D341Med (cell line): ENCODE measurements at places on chromosomes 2 and 18.

DNA sequence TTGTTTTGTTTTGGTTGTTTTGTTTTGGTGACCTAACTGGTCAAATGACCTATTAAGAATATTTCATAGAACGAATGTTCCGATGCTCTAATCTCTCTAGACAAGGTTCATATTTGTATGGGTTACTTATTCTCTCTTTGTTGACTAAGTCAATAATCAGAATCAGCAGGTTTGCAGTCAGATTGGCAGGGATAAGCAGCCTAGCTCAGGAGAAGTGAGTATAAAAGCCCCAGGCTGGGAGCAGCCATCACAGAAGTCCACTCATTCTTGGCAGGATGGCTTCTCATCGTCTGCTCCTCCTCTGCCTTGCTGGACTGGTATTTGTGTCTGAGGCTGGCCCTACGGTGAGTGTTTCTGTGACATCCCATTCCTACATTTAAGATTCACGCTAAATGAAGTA is at the start of gene TTR:
Gene TTR (plus strand): TSS at position 250 of the 400 bp plus-strand sequence. CDS start 26 bp downstream, at position 276.
- DNase-seq = no peak

DNA sequence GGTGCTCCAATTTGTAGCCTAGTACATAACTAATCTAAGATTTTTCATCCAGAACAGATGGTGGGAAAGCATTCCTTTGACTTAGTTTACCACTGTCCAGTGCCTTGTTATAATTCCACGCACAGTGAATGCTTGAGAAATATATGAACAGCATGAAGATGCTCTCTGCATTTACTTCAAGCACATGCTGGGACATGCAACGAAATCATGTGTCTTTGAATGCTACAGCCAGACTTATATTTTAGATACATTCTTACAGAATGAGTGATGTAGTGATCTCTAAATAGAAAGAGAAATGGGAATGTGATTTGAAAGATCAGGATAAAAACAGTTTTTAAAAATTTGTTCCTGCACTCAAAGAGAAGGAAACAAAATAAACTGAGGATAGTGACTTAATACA is 398.3 kb downstream of the FBXO15 start:
- no peak for DNase-seq

DNA sequence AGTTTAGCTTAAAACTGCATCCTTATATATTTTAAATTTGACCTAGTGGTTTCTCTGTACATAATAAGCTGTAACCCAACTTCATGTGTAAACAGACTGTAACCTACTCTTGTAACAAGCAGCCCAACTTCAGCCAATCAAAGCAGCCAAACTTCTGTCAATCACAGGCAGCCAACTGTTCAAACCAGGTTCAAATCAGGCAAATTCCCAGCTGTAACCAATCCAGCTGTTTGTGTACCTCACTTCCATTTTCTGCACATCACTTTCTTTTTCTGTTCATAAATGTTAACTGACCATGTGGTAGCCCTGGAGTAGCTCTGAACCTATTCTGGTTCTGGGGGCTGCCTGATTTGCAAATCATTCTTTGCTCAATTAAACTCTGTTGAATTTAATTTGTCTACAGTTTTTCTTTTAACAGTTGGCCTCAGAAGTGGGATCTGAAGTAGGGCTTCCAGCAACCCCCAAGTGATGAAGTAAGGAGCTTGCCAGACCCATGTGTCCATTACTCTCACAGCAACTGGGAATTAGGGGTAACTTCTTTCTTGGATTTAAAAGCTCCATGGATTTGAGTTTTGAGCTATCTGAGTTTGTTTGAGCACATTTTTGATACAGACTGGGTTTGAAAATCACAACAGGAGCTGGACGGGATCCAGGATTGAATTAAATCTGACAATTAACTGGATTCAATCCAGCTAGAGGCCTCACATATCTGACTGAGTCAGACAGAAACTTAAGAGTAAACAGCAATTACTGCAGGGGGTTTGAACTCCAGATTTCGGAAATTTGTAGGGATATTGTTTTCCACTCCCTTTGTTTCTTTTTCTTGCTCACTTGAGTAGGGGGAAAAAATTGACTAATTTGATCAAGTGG is 1569.7 kb upstream of the SLC39A10 start:
- DNase-seq = no peak

DNA sequence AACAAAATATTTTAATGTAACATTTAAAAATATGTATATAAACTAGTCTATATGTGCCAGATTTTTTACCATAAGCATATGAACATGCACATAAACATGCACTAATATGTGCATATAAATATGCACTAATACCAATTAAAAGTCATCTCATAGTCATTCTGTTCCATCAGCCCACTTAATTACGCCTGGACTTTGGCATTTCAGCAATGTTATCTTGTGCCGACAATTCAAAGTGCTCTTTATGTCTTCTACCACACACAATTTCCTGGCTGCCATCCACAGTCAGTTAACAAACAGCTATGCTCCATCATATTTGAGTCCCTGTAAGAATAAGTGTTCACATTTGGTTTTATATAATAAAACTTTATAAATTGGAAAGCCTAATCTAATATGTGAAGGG is 92.6 kb upstream of the TSPYL6 start:
- no peak for DNase-seq

DNA sequence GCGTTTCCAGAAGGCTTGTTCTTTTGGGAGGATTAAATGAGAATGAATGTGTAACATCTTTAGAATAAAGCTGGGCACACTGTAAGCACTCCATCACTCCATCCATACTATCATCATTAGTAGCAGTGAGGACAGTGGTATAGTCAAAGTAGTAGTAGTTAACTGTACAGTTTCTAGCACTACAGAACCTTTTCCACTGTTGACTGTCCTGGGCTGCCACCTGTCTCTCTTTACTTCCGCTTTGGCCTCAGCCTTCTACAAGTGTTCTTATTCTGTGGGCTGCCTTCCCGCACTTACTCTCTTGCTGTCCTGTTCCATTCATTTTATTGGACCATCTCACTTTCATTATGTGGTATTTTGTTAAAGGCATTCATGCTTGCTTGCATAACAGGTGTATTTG is 3.3 kb downstream of the SLC9A2 start:
- no peak for DNase-seq

- DNase-seq = no peak
Measured at GRCh38 chr2:204483608-204484081, 61.6 kb upstream of the PARD3B start.

GRCh38 chr2:164363646-164364045 is 257.6 kb downstream of the GRB14 start:
- no peak for DNase-seq

GRCh38 chr2:55156326-55156725 is 75.8 kb downstream of the CLHC1 start:
- DNase-seq = no peak
